HFF-Myc (cell line): ENCODE measurements at places on chromosomes 16 and 17.

DNA sequence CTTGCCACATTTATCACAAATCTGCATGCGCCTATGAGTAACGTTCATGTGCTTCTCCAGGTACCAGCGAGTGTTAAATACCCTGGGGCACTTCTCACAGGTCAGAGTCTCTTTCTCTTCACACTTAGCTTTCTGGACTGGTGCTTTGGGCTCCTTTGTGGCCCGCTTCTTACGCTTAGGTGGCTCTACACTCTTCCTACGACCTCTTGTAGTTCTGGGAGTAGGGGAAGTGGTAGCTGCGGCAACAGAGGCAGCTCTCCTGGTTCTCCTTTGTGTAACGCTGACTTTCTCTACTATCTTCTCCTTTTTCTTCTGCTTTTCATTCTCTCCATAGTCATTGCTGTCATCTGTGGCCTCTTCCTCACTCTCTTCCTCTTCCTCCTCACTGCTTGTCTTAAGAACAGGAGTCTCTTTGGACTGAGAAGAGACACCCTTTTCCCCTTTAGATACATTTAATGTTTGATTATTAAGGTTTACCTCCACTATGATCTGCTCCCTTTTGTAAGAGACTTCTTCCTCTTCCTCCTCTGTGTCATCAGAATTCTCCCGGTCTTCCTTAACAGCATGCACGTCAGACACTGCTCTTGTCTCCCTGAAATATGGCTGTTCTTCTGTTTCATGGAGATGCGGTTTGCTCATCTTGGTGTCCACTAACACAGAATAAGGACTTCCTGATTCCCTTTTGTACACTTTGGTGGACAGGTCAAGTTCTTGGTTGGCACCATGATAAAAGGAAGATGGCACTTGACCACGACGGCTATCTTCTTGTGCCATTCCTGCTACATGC lies 45.0 kb downstream of the ZNF652 start:
- DNase-seq = no peak

- no peak for DNase-seq
Observed at GRCh38 chr16:55900616-55901393, 25.6 kb upstream of the CES5A start.

DNA sequence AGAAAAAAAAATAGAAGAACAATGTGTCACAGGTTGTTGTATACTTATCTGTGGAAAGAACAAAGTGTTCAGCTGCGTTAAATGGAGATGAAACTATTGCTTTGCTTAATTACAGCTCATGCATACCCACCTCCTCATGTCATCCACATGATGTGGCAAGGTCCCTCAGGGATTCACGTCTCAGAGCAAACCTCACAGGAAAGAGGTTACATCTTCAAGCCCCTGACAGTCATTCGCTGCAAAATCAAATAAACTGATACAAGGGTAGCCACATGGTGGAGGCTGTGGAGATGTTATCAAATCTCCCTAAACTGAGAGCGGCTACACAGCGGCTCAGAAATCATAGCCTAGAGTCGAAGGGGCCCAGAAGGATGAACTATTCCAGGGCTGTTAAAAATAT lies 21.1 kb downstream of the GINS3 start:
- DNase-seq = no peak

GRCh38 chr17:19718613-19719354 lies 2.4 kb upstream of the SLC47A2 start:
- DNase-seq = no peak

DNA sequence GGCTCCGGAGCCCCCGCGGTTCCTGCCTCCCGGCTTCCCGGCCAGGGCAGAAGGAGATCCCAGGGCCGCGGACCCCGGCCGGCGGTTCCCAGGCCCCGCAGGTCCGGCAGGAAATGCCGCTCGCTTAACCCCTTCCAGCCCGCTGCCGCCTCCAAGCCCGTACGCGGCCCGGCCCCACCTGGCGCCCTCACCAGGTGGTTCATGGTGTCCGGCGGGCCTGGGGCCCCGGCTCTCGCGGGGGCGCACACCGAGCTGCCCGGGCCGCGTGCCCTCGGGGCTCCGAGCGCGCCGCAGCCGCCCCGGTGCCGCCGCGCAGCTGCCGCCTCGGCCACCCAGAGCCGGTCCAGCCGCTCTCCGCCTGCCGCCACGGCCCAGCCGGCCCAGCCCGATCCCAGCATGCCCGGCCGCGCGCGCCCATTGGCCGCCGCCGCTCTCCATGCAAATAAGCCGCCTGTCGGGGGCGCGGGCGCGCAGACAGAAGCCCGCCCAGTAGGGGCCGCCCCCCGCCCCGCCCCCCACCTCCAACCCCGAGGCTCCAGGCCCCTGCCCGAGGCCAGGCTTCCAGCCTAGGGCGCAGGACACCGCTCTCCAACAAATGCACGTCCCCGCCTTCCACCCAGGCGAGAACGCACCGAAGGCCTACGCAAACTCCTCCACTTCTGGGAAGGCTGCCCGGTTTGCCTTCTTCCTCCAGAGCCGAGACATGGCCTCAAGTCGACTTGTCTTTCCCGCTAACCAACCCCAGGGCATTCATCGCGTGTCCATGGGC lies at the start of gene BCAR1:
Gene BCAR1 (minus strand): TSS at position 345 of the 769 bp plus-strand sequence. CDS start 142 bp downstream, at position 203.
- DNase-seq = peak; percentile 79

GRCh38 chr17:48074322-48075081 lies 26.3 kb downstream of the NFE2L1 start:
- DNase-seq = peak; percentile 63

- DNase-seq = no peak
Observed at GRCh38 chr17:76415786-76416185, 31.4 kb downstream of the SPHK1 start.

DNA sequence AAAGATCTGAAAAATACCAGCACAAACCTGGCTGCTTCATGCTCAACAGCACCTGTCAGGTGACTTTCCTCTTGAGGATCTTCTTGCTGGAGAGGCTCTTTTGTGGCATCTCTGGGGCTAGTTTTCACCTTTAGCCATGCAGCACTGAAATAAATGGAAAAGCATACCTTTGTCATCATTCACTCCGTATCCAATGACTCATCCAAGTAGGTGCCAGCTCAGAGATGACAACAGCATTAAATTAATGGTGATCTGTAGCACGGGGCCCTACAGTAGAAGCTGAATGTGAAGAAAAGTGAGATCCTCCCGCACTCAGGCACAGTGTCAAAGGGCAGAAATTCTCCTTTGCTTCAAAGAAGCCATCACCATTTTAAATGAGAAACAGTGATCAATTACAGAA lies 32.2 kb downstream of the KIAA0753 start:
- DNase-seq = no peak

- DNase-seq = peak; percentile 46
Observed at GRCh38 chr17:17780922-17781590, 55.7 kb downstream of the SREBF1 start.

DNA sequence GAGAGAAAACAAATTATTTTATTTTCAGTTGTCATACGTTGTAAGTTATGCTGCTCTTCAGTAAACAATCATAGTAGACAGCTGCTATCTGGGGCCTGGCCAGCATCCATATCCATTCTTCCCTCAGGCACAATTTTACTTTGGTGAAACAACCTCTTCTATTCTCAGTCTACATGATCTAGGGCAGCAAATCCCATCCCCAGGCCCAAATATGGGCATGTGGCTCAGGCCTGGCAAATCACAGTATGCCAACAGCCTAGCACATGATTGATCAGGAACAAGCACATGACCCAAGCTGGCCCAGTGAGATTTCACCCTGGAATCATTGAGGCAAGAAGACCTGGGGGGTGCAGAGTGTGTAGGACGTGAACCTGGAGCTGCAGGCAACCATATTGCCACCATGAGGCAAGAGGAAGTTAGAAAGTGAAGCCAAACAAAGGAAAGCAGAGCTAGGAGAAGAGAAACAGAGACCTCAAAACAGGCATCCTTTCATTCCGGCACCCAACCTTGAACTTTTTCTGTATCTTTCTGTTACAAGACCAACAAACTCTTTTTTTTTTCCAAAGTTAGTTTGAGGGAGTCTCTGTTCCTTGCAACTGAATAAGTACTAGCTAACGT lies 10.3 kb upstream of the ABCC12 start:
- DNase-seq = no peak

DNA sequence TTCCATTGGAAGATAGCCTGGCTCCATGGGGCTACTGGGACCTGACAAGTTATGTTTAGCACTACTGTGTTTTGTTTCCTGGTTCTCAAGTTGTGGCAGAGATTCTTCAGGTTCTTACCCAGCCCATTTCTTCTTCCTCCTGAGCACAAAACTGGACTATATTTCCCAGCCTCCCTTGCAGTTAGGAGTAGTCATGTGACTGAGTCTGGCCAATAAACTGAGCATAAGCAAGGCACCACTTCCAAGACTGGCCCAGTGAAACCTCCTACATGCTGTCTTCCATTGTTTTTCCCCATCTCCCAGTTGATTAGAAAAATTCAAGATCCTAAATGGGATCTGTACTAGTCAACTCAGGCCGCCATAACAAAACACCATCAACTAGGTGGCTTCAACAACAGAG lies 28.2 kb upstream of the RBBP6 start:
- no peak for DNase-seq

- DNase-seq = no peak
Observed at GRCh38 chr16:85332175-85332574, 219.9 kb upstream of the CIBAR2 start.

DNA sequence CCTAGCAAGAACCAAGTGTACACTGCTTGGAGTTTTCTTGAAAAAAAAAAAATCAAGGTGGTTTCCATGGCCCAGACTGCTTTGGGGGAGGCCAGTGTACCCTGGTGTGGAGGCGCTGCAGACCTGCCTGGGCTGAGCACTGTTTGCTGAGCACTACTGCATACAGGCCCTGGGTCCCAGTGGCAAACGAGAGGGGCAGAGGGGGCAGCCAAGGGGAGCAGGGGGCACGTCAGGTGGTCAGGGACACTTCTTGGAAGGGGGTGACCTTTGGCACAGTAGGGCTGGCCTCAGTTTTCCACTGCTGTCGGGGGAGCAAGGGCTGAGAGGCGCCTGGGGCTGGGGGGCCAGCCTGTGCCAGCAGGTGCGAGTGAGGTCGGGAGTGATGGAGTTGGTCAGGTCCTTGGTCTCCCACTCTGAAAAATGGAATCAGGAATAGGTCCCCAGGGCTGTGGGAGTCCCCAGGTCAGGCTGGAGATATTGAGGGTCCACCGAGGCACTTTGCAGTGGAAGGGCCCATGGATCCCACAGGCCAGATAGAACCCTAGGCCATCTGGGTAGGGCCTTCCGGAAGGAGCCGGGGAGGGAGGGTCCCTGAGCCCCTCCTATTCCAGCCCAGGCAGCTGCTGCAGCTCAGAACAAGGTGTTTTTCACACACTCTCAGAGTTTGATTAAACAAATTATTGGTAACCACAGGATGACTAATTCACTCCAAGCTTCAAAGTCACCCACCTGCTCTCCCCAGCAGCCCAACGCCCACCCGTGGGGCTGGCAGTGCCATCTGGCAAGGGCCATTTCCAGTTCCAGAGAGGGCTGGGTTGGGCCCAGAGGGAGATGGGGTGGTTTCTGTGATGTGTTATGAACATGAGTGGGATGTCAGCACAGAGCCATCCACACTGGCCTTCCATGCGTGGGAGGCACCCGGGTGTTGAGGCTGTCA lies 3.5 kb downstream of the ZFPM1 start:
- no peak for DNase-seq

- DNase-seq = no peak
Observed at GRCh38 chr16:90044111-90044551, 24.9 kb upstream of the DBNDD1 start.

DNA sequence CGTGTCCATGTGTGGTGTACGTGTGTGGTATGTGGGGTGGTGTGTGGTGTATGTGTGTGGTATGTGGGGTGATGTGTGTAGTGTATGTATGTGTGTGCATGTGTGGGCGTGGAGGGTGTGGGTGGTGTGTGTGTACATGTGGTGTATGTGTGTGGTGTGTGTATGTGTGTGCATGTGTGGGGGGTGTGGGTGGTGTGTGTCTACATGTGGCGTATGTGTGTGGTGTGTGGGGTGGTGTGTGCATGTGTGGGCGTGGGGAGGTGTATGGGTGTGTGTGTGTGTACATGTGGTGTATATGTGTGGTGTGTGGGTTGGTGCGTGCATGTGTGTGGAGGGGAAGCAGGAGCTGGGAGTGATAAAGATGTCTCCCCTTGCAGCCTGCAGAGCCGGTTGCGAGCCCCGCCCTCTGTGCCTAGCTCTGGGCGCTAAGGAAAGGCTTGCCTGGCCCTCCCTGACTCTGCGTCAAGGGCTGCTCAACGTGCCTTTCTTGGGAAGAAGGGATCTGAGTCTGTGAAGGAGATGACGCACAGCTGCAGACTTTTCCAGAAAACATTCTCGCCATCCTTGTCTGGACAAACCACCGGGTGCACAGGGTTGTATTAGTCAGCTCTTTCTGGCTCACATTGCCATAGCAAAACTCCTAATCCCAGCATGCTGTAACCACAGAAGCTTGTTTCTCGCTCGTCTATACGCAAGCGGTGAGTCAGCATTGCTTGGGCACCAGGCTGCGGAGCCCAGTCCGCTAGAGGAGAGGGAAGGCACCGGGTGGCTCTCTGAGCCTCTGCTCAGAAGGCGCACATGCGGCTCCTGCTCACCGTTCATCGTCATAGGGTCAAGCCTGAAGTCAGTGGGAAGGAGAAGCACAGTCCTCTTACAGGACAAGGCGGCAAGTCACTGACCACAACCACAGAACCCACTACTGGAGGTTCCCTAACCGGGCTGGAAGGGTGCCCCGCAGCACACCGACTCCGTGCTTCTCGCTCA lies 2.0 kb upstream of the CD300H start:
- peak; percentile 17 for DNase-seq

DNA sequence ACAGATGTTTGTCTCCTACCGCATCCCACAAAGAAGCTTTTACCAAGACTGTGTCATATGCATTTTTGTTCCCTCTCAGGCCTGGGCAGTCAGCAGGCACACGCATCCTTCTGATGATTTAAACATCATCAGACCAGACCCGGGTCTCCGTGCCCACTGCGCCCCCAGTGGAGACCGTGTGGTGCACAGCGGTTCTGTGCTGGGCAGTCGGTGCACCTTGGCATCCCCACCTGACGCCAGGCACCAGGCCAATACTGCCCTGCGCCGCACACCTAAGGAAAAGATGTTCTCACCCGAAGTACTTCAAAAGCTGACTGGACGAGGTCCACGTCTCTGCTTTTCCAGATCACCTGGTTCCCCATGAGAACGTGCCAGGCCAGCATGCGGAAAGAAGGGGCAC lies 10.6 kb upstream of the PLD6 start:
- DNase-seq = no peak

DNA sequence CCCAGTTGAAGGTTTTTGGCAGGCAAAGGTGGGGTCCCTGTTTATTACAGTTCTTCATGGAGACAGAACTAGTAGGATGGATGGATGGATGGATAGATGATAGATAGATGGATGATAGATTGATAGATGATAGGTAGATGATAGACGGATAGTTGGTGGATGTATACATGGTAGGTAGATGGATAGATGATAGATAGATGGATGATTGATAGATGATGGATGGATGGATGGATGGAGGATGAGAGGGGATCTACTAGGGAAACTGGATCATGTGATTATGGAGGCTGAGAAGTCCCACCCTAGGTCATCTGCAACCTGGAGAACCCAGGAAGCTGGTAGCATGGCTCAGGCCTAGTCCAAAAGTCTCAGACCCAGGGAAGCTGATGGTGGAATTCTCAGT lies 88.6 kb downstream of the ABCC1 start:
- DNase-seq = no peak

DNA sequence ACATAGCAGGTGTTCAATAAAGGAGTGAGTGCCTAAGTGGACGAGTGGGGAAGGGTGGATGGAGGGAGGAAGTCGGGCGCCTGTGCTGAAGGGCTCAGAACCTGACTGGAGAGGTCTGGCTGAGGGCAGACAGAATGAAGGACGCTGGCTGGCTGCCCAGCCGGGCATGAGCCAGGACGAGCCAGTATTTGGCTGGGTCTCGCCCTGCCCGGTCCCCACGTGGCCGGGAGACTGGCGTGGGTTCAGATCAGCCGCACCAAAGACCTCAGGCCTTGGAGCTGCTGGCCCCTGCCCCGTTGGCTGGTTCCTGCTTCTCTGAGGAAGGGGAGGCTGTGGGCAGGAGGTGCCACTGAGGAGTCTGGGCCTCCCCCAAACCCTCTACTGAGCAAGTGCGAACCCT lies 79.8 kb downstream of the ENGASE start:
- DNase-seq = no peak
